ENCODE measurements at places on chromosomes 1 and 21.

- DNase-seq = no peak
Measured at GRCh38 chr21:44758141-44758561, 43.5 kb downstream of the UBE2G2 start.

- no peak for DNase-seq
Measured at GRCh38 chr1:110337704-110338308, 1.4 kb upstream of the RBM15 start.

DNA sequence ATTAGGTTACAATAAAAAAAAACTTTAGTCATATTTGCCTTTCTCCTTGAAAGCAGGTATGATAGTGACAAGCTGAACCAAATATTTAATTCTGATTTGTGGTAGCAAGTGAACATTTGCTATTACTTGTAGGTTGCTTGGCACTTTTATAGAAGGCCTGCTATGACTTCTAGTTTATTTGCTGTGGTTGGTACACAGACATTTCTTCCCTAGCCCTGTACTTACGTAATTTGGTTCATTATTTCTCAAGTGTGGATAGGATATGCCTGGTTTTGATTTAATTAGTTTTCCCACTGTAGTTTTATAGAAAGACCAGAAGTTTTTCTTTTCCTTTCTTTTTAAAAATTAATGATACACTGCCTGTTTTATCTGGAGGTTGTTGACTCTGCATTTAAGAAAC, 55.9 kb downstream of the PPP2R5A start:
- no peak for DNase-seq

- no peak for DNase-seq
Measured at GRCh38 chr21:36388835-36389234, 3.6 kb downstream of the CHAF1B start.

DNA sequence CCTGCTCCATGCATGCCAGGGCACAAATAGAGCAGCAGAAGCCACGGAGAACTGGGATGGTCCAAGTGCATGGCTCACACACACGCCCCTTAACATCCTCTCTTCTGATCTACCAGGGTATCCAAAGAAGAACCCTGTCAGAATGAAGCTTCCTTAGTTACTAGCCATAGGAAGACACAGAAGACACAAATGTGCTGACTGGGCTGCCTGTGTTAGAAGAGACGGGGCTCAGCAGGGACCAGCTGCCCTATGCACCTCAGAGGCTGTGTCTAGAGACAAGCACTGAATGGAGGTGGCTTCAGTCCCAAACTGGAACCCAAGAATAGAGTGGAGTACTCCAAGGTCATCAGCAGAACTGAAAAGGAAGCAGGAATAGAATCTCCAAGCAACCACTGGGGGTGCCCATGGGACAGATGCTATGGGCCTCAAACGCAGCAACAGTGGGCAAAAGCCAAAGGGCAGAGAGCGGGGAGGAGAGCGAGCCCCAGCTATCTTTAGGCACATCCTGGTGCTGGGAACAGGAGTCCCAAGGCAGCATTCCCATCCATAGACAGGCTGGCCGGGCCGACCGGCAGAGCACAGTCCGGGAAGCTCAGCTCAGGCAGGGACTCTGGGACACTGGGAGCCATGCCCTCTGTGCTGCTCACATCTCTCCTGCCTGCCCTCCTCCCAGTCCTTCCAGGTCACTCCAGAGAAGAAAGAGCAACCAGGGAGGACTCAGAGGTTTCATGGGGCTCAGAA, 9.5 kb downstream of the SLC6A9 start:
- no peak for DNase-seq

DNA sequence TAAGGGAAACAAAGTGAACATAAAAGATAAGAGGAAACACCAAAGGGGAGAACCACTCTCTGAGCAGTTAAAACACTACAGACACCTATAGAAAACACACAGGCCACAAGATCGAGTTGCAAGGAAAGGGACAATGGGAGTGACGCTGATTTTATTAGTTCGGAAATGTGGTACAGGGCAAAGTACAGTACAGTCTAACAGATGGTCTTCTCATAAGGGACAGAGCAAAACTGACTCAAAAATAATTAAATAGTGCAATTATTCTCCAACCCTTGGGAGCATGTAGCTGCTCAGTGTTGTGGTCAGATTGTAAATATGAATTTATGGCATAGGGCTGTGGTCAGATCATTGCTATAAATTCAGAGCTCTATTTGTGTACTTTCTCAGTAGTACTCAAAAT, 352.0 kb downstream of the USH2A start:
- DNase-seq = no peak

GRCh38 chr1:95496307-95496706, 262.3 kb downstream of the RWDD3 start:
- DNase-seq = no peak

Measured in tibial nerve (tissue), 4 donors.